ENCODE measurements at places on chromosomes 6 and 20. TPM values are rescaled to one million over a fixed set of nuclear protein-coding genes. Genes with fewer than 3 reads are reported as not detected.
A peak's percentile ranks its signal among the peaks of the same experiment; 100 is the strongest.

DNA sequence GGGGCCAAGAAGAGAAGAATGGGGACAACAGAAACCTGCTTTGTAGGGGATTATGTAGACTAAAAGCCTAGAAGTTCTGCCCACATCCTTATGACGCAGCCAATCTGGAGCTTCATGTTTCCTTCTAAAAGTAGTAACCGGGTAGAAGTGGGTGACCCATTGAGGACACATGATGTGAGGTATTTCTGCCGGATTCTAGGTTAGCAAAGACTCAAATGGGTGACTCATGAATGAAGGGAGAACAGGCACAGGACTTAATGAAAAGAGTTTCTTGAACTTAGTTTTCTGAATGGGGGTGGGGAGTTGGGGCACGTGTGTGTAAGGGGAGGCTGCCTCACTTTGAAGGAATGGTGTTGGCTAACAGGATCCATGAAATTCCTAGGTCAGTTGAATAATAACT, 68.8 kb downstream of the CDS2 start:
- H3K4me3 ChIP-seq: no peak overlapping the region
- peaks cover 20% of the 10 kb centered on the region for H3K36me3 ChIP-seq
- H3K27ac ChIP-seq: no peak overlapping the region
- DNase-seq: no peak

DNA sequence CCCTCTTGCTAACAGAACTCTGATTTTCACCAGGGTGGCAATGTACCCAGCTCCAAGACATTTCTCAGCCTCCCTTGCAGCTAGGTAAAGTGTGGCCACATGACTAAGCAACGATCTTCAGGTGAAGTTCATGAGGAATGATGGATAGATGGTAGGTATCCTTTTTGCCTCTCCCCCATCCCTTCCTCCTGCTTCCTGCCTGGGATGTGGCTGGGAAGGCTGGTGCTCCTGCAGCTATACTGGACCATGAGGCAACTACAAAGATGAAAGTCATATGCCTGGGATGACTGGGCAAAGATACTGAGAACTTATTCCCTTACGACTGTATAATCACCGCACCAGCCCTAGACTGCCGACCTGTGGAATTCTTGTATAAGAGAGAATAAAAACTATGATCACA, 13.4 kb downstream of the ZNF335 start:
- no peaks in the 10 kb centered on the region for H3K27me3 ChIP-seq
- no peak overlapping the region for H3K4me3 ChIP-seq
- no peak overlapping the region for H3K27ac ChIP-seq
- no peaks in the 10 kb centered on the region for H3K4me1 ChIP-seq
- H3K36me3 ChIP-seq: peaks cover 58% of the 10 kb centered on the region

Gene TNFRSF21
- 1.2 TPM for total RNA-seq

- peaks cover 7% of the 10 kb centered on the region for H3K36me3 ChIP-seq
- H3K4me3 ChIP-seq: no peak overlapping the region
- peaks cover 13% of the 10 kb centered on the region for H3K27me3 ChIP-seq
- H3K27ac ChIP-seq: no peak overlapping the region
- H3K4me1 ChIP-seq: no peaks in the 10 kb centered on the region
These were observed 13.8 kb upstream of the SCAF8 start for GRCh38 chr6:154719433-154719832.

Gene PPIL6
- total RNA-seq: 0.43 TPM

Gene CCM2L
- total RNA-seq: not detected

DNA sequence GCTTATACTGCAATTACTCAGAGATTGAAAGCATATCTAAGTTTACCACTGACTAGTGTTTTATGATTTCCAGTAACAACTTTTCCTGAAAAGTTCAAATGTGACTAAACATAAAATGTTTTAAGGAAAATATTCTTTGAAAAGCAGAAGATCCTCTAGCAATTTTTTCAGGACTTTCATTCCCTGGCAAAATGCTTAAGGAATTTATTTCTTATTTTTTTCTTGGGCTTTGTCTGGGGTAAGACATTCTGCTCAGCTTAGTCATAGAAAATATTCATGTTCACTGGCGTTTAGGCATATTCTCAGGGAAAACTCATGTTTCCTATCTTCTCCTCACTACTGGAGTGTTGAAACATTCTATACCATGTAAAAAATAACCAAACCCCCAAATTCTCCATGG, 235.3 kb upstream of the CEP162 start:
- no peak overlapping the region for H3K27ac ChIP-seq
- H3K27me3 ChIP-seq: no peaks in the 10 kb centered on the region
- H3K4me1 ChIP-seq: no peaks in the 10 kb centered on the region
- no peak for DNase-seq
- no peak overlapping the region for H3K4me3 ChIP-seq
- no peaks in the 10 kb centered on the region for H3K36me3 ChIP-seq

Gene SYTL3
- total RNA-seq: 186 TPM

GRCh38 chr6:135167617-135168016, 13.5 kb upstream of the MYB start:
- H3K27ac ChIP-seq: no peak overlapping the region
- peaks cover 1% of the 10 kb centered on the region for H3K27me3 ChIP-seq
- H3K36me3 ChIP-seq: no peaks in the 10 kb centered on the region

- H3K36me3 ChIP-seq: peaks cover 4% of the 10 kb centered on the region
- no peaks in the 10 kb centered on the region for H3K4me1 ChIP-seq
- no peak for DNase-seq
- no peaks in the 10 kb centered on the region for H3K27me3 ChIP-seq
- no peak overlapping the region for H3K4me3 ChIP-seq
These were observed 22.9 kb downstream of the DZANK1 start for GRCh38 chr20:18443886-18444285.

DNA sequence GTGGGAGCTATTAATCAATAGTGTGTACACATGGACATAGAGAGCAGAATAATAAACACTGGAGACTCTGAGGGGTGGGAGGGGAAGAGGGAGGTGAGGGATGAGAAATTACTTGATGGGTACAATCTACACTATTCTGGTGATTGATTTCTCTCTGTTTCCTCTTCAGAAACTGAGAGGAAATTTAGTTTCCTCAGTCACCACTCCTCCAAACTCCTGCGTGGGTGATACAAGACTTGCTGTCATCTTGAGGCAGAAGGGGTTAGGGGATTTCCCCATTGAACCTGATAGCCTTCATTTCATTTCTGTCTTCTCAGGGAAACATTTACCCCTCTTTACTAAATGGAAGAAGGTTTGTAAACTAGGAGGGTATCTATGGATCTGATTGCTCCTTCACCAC, 84.3 kb upstream of the ESR1 start:
- peaks cover 23% of the 10 kb centered on the region for H3K4me1 ChIP-seq
- peak overlapping the region; percentile 9 for H3K27ac ChIP-seq
- DNase-seq: peak; percentile 69
- peaks cover 3% of the 10 kb centered on the region for H3K27me3 ChIP-seq

- peaks cover 2% of the 10 kb centered on the region for H3K27me3 ChIP-seq
- no peak for DNase-seq
- no peak overlapping the region for H3K4me3 ChIP-seq
- H3K27ac ChIP-seq: no peak overlapping the region
These were observed 4.0 kb downstream of the RBBP8NL start for GRCh38 chr20:62423326-62423706.

- peaks cover 42% of the 10 kb centered on the region for H3K27me3 ChIP-seq
- no peak overlapping the region for H3K4me3 ChIP-seq
- H3K27ac ChIP-seq: no peak overlapping the region
- H3K4me1 ChIP-seq: peaks cover 5% of the 10 kb centered on the region
- no peak for DNase-seq
- peaks cover 2% of the 10 kb centered on the region for H3K36me3 ChIP-seq
These were observed 16.5 kb upstream of the LIN28B start for GRCh38 chr6:104940238-104940892.

- H3K4me1 ChIP-seq: no peaks in the 10 kb centered on the region
- H3K36me3 ChIP-seq: no peaks in the 10 kb centered on the region
- no peak for DNase-seq
- H3K4me3 ChIP-seq: no peak overlapping the region
- no peaks in the 10 kb centered on the region for H3K27me3 ChIP-seq
These were observed 304.9 kb downstream of the CD109 start for GRCh38 chr6:74000666-74001490.

DNA sequence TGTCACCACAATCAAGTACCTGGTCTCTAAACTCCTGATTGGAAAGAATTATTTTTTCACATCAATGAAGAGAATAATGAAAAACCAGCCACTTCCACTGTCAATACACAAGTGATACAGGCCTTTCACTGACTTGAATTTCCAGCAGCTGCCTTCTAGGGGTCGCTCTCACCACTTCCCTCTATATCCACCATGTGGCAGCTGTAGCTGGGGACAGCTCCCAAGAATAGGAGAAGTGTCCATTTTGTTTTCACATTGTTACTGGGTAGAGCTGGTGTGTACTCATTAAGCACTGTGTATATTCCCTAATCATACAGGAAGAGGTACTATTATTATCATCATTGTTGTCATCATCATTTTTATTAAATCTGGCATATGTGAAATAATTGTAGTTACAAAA, 438.4 kb upstream of the SPTLC3 start:
- H3K4me1 ChIP-seq: no peaks in the 10 kb centered on the region
- H3K27me3 ChIP-seq: no peaks in the 10 kb centered on the region
- no peak overlapping the region for H3K27ac ChIP-seq
- no peak overlapping the region for H3K4me3 ChIP-seq
- no peaks in the 10 kb centered on the region for H3K36me3 ChIP-seq

DNA sequence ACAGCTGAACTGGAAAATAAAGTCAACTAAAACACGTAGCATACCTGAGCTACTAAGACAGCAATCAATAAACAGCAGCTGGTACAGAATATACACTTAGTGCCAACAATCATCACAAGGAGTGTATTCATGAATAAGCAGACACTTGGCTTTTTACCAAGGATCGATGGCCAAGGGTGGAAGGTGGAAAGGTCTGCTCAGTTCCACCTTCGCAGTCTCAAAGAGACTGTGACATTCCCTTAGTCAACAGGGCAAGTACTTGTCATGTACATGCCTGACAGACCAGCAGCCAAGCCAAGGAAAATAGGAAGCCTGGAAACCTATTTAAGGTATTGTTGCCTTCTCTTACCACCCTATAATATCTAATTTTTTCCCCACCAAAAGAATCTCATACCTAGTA, 21.4 kb downstream of the HBS1L start:
- H3K4me3 ChIP-seq: no peak overlapping the region
- H3K36me3 ChIP-seq: peaks cover 33% of the 10 kb centered on the region
- DNase-seq: no peak
- H3K27ac ChIP-seq: no peak overlapping the region
- H3K27me3 ChIP-seq: no peaks in the 10 kb centered on the region

- peaks cover 4% of the 10 kb centered on the region for H3K4me1 ChIP-seq
- H3K4me3 ChIP-seq: no peak overlapping the region
- no peak overlapping the region for H3K27ac ChIP-seq
- no peaks in the 10 kb centered on the region for H3K36me3 ChIP-seq
These were observed 39.9 kb downstream of the TMEM242 start for GRCh38 chr6:157283330-157283898.

- no peaks in the 10 kb centered on the region for H3K27me3 ChIP-seq
- no peak for DNase-seq
- H3K27ac ChIP-seq: no peak overlapping the region
- no peaks in the 10 kb centered on the region for H3K36me3 ChIP-seq
These were observed 43.0 kb downstream of the SLC2A4RG start for GRCh38 chr20:63782521-63782971.

DNA sequence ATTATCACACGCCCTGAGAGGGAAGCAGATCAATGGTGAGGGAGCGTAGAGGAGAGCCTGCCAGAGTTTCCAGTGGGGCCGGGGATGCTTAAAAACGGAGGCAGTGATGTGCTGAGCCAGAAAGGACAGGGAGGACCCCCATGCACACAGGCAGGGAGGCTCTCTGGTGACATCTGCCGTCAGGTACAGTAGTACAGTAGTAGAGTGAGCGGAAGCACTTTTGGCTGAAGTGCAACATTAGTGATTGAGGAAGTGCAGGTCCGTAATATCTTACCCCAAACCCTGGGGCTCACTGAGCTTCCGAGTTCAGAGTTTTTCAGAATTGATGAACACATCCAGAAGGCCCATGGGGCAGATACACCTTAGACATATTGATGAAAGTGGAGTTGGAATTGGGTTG, 42.1 kb downstream of the GFRA4 start:
- H3K27me3 ChIP-seq: no peaks in the 10 kb centered on the region
- no peak overlapping the region for H3K4me3 ChIP-seq
- H3K27ac ChIP-seq: no peak overlapping the region
- H3K36me3 ChIP-seq: no peaks in the 10 kb centered on the region
- no peaks in the 10 kb centered on the region for H3K4me1 ChIP-seq

Gene PRKN
- 1.00 TPM for total RNA-seq

Gene TSHZ2
- 36.0 TPM for total RNA-seq

DNA sequence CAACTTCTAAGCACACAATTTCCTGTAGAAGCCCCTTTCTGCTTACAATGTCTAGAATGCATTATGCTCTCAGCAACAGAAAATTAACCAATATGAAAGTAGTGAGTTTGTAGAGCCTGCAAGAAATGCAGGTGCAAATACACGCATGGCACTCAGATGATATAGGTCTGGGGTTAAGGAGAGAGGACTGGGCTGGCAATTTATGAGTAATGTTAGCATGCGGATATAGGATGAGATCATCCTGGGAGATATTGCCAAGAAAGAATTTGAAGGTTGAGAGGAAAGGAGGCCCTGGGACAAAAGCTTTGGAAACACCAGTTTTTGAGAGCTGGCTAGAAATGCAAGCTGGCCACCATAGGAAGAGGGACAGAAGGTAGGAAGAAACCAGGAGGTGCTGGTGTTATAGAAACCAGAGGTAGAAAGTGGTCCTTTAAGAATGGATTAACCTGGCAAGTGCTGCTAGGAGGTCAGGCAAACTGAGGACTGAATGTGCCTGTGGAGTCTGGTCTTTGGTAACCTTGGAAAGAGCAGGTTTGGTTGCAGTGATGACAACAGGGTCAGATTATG, 183.2 kb upstream of the MYLIP start:
- peaks cover 7% of the 10 kb centered on the region for H3K27me3 ChIP-seq
- no peak overlapping the region for H3K4me3 ChIP-seq
- no peak for DNase-seq
- no peaks in the 10 kb centered on the region for H3K36me3 ChIP-seq

- no peaks in the 10 kb centered on the region for H3K36me3 ChIP-seq
- peak; percentile 42 for DNase-seq
- H3K4me1 ChIP-seq: peaks cover 12% of the 10 kb centered on the region
- peak overlapping the region; percentile 82 for H3K4me3 ChIP-seq
These were observed 4.8 kb upstream of the SOX4 start for GRCh38 chr6:21588481-21589351.

- DNase-seq: peak; percentile 7
- H3K36me3 ChIP-seq: peaks cover 1% of the 10 kb centered on the region
- H3K4me1 ChIP-seq: peaks cover 4% of the 10 kb centered on the region
These were observed 32.6 kb upstream of the ZBP1 start for GRCh38 chr20:57652606-57653545.

Gene NTSR1
- total RNA-seq: not detected

Gene DDR1
- 8.7 TPM for total RNA-seq

GRCh38 chr20:63549019-63549418, 1.5 kb upstream of the SRMS start:
- H3K4me3 ChIP-seq: no peak overlapping the region
- no peaks in the 10 kb centered on the region for H3K36me3 ChIP-seq
- H3K27ac ChIP-seq: no peak overlapping the region
- H3K4me1 ChIP-seq: peaks cover 11% of the 10 kb centered on the region
- peaks cover 6% of the 10 kb centered on the region for H3K27me3 ChIP-seq
- no peak for DNase-seq

- H3K4me3 ChIP-seq: no peak overlapping the region
- no peaks in the 10 kb centered on the region for H3K27me3 ChIP-seq
- no peaks in the 10 kb centered on the region for H3K4me1 ChIP-seq
- no peaks in the 10 kb centered on the region for H3K36me3 ChIP-seq
- no peak overlapping the region for H3K27ac ChIP-seq
These were observed 311.5 kb downstream of the PLCB1 start for GRCh38 chr20:8443464-8444072.

GRCh38 chr20:43959079-43959919, 44.6 kb downstream of the TOX2 start:
- peaks cover 67% of the 10 kb centered on the region for H3K4me1 ChIP-seq
- H3K4me3 ChIP-seq: no peak overlapping the region
- peaks cover 24% of the 10 kb centered on the region for H3K27me3 ChIP-seq
- DNase-seq: no peak

Gene SRMS
- total RNA-seq: not detected
